Activated T-helper 1 cell treated with Interleukin-2 at 50 U/mL for 16 hours (primary cell): ENCODE measurements at places on chromosomes 5 and 9.

GRCh38 chr5:147065071-147065470, 169.8 kb upstream of the STK32A start:
- DNase-seq: no peak

DNA sequence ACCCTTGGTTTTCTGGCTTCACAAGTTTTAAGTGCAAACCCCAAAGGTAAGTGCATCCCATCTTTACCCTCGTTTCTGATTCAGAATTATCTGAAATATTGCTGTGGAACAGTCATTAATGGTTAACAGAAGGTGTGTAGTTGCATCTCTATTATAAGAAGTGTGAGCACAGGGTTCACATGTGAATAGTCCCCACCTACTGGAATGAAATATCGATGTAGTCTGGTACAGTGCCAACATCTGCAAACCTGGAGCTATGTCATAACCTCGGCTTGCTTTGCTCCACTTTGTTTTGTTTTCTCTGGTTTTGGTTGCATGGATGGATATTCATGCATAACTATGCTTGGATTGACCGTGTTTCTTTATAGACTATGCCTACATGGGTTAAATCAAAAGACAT, 12.6 kb downstream of the HTR4 start:
- no peak for DNase-seq

GRCh38 chr5:172725273-172725672, 45.7 kb downstream of the DUSP1 start:
- DNase-seq: no peak

- DNase-seq: no peak
Measured at GRCh38 chr5:147671365-147671764, 111.2 kb downstream of the JAKMIP2 start.

GRCh38 chr5:32627219-32627870, 42.0 kb downstream of the SUB1 start:
- no peak for DNase-seq

DNA sequence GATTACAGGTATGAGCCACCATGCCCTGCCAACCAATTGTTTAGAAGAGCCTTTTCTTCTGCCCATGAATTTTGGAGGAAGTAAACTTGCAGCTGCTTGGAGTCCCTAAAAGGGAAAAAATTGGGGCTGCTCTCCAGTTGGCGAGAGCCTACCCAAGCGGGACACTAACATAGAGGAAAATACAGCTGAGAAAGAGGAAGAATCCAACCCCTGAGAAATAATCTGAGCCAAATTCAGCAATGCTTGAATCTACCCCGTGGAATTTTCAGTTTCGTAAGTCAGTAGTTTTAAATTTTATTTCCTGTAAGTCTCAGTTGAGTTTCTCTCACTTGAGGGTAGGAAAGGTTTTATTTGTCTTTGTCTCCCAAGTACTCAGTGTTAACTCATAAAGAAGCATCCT, 30.4 kb upstream of the UBTD2 start:
- DNase-seq: no peak

- no peak for DNase-seq
Measured at GRCh38 chr9:72579880-72580550, 58.6 kb downstream of the TMC1 start.

- DNase-seq: no peak
Measured at GRCh38 chr9:79224672-79225433, 346.9 kb upstream of the TLE4 start.

- DNase-seq: no peak
Measured at GRCh38 chr9:20782289-20782688, 98.2 kb downstream of the FOCAD start.

GRCh38 chr9:31232485-31232884, 1152.0 kb upstream of the ACO1 start:
- no peak for DNase-seq

DNA sequence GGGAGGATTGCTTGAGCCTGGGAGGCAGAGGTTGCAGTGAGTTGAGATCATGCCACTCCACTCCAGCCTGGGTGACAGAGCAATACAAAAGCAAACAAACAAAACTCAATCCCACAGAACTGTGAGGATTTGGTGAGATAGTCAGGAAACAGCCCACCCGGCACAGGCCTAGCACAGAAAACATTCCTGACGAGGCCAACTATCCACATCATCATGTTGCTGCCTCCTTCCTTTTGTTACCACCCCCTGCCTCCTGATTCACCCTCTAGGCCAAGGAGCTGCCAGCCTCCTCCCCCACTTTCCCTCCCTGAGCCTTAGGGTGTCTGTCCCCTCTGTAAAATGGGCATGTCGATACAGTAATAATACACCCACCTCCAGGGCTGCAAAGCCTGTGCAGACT, 39.0 kb downstream of the STK10 start:
- DNase-seq: no peak

DNA sequence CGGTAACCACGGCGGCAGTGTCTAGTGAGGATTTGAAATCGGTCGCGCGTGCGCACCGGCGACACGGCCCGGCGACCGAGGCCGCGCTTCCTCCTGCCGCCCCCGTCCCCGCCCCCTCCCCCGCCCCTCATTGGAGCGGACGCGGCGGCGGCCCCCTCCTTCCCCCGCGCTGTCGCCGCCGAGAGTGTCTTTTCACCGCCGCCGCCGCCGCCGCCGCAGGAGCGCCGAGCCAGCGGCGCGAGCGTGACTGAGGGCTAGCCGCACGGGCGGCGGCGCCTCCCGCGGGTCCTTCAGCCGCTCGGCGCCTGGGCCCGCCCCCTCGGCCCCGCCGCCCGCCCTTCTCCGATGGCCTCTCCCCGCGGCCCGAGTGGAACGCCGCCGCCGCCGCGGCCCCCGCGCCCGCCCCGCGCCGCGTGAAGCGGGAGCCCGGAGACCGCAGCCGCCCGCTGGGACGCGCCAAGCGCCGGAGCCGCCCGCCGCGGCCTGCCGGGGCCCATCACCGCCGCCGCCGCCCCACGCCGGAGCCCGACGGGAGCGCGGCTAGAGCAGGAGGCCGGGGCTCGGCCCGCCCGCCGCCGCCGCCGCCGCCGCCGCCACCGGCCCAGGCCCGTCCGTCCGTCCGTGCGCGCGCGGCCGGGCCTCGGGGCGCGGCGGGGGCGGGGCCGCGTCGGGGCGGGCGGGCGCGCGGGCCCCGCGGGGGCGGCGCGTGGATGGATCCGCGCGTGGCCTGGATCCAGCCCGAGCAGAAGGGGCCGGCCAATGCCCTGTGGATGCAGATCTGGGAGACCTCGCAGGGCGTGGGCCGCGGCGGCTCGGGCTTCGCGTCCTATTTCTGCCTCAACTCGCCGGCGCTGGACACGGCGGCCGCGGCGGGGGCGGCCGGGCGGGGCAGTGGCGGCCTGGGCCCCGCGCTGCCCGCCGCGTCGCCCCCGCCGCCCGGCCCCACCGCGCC, at the start of gene TENT4A:
Gene TENT4A, plus strand, starts transcription at position 159 of the 952 bp plus-strand sequence. Its CDS starts 552 bp downstream, at position 711.
- DNase-seq: no peak

DNA sequence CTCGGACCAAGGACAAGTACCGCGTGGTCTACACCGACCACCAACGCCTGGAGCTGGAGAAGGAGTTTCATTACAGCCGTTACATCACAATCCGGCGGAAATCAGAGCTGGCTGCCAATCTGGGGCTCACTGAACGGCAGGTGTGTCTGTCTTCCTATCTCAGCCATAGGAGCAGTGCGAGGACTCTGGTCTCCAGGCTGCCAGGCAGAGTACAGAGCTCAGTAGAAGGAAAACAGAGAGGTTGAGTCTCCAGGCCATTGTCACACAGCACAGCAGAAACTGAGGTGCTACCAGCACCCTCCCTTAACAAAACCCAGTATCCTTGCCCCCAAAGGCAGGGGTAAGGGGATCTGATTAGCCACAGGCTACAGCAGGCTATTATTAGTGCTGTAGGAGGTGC, 7.1 kb upstream of the SLC6A7 start:
- DNase-seq: no peak
